Temporal lobe (tissue), 4 donors: ENCODE measurements at places on chromosomes 2 and 18. TPM values are rescaled to one million over a fixed set of nuclear protein-coding genes. Genes with fewer than 3 reads are reported as not detected.

Gene SF3B6
- total RNA-seq = 84.1 TPM

Gene CGREF1
- 13.3 TPM for total RNA-seq

Gene GPR75
- total RNA-seq = 15.0 TPM

Gene CTLA4
- not detected for total RNA-seq

Gene SLC4A5
- total RNA-seq = 2.7 TPM

Gene PCBP1
- total RNA-seq = 36.6 TPM

Gene RAPGEF4
- total RNA-seq = 13.5 TPM

Gene TRAPPC8
- 76.5 TPM for total RNA-seq

Gene DLX1
- 20.2 TPM for total RNA-seq

Gene FBLN7
- total RNA-seq = 2.5 TPM

Gene ATOH8
- 1.7 TPM for total RNA-seq

Gene SLC4A3
- 22.9 TPM for total RNA-seq

Gene CTAGE1
- total RNA-seq = not detected

Gene IL36RN
- total RNA-seq = not detected

Gene ASPRV1
- 1.7 TPM for total RNA-seq

Gene UBXN2A
- 32.9 TPM for total RNA-seq

Gene CRACDL
- 1.2 TPM for total RNA-seq

Gene MOGAT1
- total RNA-seq = not detected

Gene CPO
- total RNA-seq = not detected

Gene TMEM150A
- total RNA-seq = 4.2 TPM

Gene SERPINB2
- under 0.01 TPM for total RNA-seq

Gene STARD6
- not detected for total RNA-seq

Gene AP1S3
- total RNA-seq = 3.2 TPM

Gene MERTK
- total RNA-seq = 3.7 TPM

Gene NT5C1B
- not detected for total RNA-seq

Gene GRP
- 17.5 TPM for total RNA-seq

Gene INHA
- total RNA-seq = not detected

Gene FAM228A
- total RNA-seq = 3.7 TPM

Gene CCDC148
- total RNA-seq = 16.7 TPM
